Right lung (tissue), 10 donors: ENCODE measurements at places on chromosomes 16 and 17. TPM values are rescaled to one million over a fixed set of nuclear protein-coding genes. Genes with fewer than 3 reads are reported as not detected.
A peak's percentile ranks its signal among the peaks of the same experiment; 100 is the strongest.

DNA sequence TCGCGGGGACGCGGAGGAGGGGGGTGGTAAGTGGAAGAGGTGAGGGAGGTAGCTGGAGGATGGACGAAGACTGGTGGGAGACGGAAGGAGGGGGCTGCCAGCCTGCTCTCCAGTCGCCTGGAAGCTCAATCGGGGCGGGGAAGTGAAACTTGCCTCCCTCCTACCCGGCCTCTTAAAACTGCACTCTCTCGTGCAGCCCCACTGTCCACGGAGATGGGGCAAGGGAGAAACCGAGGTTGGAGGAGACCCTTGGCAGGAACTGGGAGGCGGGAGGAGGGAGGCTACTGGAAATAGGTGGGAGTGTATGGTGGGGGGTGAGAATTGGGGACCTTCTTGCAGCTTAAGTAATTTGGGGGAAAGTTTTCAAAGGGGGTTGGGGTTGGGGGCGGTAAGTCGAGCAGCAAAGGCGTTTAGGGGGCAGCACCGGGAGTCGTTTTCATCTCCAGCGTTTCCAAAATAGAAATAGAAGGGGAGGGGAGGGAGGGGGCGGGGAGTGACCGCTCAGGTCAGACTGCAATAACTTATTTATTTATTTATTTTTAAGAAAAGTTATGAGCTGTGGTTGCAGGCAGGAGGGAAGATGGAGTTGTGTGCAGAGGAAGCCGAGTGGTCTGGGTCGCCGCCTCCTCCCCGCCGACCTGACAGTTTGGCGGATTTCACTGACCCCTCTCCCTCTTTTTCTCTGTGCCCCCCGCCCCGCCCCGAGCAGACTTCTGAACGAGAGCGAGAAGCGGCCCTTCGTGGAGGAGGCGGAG is 1.4 kb downstream of the SOX9 start:
- no peak for DNase-seq

TPSG1 gene
- 0.39 TPM for polyA plus RNA-seq

GRCh38 chr17:70773258-70773657 is 603.9 kb downstream of the KCNJ2 start:
- peak; percentile 60 for DNase-seq

PIMREG gene
- 25.1 TPM for polyA plus RNA-seq

PGAP3 gene
- 42.3 TPM for polyA plus RNA-seq

GPATCH8 gene
- polyA plus RNA-seq, result 50.4 TPM

GRCh38 chr16:78235168-78235800 is 135.8 kb downstream of the WWOX start:
- no peak for DNase-seq

- DNase-seq, result no peak
Observed at GRCh38 chr16:52123061-52123839, 423.7 kb downstream of the TOX3 start.

- DNase-seq, result no peak
Observed at GRCh38 chr17:10775058-10775457, 28.8 kb downstream of the TMEM238L start.

CD300LG gene
- polyA plus RNA-seq, result 1.2 TPM

HOXB1 gene
- 0.18 TPM for polyA plus RNA-seq

DNA sequence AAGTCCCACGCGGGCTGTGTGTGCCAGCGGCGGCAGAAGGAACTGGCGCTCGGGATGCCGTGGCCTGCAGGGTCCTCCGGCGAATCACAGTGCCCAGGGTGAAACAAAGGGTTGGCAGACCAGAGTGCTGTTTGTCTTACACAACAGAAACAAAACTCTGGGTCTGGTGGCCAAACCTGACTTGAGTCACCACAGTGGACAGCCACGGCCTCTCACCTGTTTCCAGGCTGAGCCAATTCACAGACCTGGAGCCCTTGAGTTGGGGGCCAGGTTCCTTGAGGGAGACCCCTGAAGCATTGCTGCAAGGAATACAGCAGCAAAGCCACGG is 2.1 kb upstream of the CHMP6 start:
- no peak for DNase-seq

DNA sequence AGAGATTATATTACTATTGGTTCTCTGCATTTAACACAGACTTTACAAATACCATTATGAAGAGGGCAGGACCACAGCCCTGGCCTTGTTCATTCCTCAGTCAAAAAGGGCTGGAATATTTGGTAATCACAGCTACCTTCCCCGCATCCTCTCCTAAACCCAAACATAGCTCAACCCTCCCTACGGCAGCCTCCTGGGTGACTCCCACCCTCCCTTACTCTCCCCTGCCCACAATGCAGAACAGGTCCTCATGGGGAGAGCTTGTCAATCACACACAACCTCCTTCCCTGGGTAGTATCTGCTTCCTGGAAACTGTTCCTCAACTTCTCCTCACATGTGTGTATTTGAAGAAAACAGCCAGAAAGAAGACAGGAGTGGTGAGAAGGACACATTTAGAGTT is 224.2 kb downstream of the C16orf78 start:
- DNase-seq, result no peak

DNA sequence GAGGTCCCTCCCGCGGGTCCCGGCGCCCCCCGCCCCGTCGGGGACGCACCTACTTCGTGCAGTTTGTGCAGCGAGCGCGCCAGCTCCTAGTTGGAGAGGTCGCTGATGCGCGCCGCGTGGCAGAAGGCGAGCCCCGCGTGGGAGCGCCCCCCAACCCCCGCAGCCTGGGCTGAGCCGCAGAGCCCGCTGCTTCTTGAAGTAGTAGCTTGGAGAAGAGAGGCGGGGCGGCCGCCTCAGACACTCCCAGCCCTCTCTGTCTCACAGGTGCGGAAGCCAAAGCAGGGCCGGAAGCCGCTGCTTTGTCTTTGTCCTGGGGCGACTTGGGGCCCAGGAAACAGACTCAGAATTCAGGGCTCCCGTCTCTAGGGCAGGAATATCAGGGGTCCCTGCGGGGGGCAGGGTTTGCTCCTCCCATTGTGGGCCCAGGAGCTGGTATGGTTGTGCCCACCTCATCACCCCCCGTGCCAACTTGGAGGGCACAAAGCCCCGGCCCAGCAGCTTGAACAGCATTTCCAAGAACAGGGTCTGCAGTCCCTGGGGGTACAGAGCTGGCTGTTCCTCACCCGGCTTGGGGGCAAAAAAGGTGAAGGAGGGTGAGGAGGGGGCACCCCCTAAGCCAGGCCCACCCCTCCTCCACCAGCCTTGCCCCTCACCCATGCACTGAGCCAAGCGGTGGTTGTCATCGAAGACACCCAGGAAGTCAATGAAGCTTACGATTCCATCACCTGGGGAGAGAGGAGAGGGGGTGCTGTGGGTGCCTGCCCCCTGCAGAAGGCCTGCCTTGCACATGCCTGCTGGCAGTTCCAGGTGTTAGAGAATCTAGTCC is 13.5 kb downstream of the SPATA32 start:
- no peak for DNase-seq

DNA sequence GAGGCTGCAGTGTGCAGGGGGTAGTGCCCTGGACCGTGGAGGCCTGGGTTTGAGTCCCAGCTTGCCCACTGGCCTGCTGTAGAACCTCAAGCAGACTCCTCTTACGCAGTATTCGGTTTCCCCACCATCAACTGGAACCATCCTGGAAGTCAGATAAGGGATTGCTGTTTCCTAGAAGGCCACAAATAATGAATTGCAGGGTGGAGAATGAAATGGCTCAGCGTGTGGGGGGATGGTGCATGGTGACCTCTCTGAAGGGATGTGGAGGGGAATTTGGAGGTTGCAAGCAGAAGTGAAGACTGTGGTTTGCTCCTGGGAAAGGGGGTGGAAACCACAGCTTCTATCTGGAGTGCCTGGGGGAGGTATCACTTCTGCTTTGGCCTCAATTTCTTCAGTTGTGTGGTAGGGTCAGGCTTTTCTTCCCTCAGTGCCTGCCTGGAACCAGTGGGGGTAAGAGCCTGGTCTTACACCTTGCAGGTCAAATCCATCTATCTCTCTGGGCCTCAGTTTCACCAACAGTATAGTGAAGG is 1.7 kb downstream of the ADGRG5 start:
- no peak for DNase-seq

TMEM204 gene
- 15.9 TPM for polyA plus RNA-seq

DNA sequence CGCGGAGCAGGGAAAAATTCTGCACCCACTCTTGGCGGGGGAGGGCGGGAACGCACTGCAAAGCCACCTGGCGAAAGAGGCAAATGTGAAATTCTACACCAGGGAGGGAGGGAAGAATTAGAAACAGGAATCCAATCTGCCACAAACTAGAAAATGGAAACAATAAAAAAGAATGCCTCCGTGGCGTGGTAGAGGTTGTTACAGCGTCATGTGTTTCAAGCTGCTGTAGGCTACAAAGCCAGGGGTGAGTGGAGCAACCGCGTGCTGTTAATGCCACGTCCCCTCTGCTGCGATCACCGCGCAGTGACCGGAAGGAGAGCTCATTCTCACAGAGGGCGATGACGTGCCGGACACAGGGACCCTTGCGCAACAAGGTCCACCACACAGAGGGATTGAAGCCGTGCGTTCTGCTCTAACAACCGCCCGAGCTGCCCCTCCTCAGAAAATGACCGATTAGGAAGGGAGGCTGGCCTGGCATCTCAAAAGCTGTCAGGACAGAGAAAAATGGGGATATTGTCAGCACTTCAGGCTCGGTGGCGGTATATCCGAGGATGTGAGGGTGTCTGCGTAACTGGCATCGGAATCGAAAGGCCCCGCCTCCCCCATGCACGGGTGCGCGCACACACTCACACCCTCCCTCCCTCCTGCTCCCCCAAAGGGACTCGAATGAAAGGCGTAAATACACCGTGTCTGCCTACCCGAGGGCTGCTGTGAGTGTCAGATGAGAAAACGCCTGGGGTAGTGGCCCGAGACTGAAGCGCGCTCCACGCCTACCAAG is 70.8 kb upstream of the TNRC6C start:
- DNase-seq, result peak; percentile 93

- DNase-seq, result no peak
Observed at GRCh38 chr17:77674358-77674757, 284.1 kb upstream of the TNRC6C start.

- DNase-seq, result no peak
Observed at GRCh38 chr16:8087597-8088289, 502.6 kb downstream of the TMEM114 start.

DNA sequence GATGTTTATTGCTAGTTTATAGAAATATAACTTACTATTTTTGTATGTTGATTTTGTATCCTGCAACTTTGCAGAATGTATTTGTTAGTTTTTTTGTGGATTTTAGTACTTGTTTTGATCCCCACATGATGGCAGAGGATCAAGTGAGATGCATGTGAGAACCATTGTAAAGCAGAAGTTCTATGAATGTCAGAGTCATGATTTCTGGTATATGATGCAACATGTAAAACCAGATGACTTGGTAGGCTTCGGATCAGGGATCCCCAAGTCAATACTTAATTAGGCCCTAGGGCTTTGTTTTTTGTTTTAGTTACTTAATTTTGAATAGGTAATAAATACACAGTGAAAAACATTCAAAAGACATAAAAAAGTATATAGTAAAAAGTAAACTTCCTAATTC is 45.8 kb downstream of the ESRP2 start:
- DNase-seq, result no peak

GRCh38 chr17:41792845-41793783 is 6.6 kb upstream of the JUP start:
- DNase-seq, result no peak

- DNase-seq, result no peak
Observed at GRCh38 chr16:58102665-58103392, 26.4 kb downstream of the CFAP20 start.

- DNase-seq, result no peak
Observed at GRCh38 chr17:17750881-17751280, 69.6 kb downstream of the RAI1 start.

MVD gene
- polyA plus RNA-seq, result 34.9 TPM

VAC14 gene
- polyA plus RNA-seq, result 21.7 TPM

- no peak for DNase-seq
Observed at GRCh38 chr16:5323284-5324141, 225.9 kb upstream of the EEF2KMT start.

DNA sequence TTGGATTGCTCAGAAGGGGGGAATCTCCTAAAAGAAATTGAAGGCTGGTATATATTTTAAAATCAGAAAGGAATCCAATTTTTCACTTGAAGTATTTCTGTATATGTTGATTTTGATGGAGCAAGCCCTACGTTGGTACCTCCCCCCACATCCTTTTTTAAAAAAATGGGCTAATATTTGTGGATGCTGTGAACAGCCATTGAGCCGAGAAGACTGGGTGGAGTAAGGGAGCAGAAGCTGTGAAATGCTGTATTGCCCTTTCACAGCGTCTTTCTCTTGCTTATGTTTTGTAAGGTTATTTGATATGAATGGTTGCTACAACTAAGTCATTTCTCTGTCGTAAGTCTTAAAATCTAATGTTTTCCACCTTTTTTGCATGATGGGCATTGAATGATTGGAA is 2.3 kb downstream of the PAFAH1B1 start:
- no peak for DNase-seq

- no peak for DNase-seq
Observed at GRCh38 chr17:79404136-79404911, 206.5 kb downstream of the RBFOX3 start.

- no peak for DNase-seq
Observed at GRCh38 chr17:80824549-80825470, 166.8 kb upstream of the CHMP6 start.
